ENCODE measurements at places on chromosomes 6 and 20. TPM values are rescaled to one million over a fixed set of nuclear protein-coding genes. Genes with fewer than 3 reads are reported as not detected.

THBD gene
- 0.12 TPM for total RNA-seq

SRXN1 gene
- 12.6 TPM for total RNA-seq

EYA2 gene
- 1.3 TPM for total RNA-seq

COL9A3 gene
- 4.6 TPM for total RNA-seq

PRSS16 gene
- total RNA-seq: 0.57 TPM

LTA gene
- total RNA-seq: 0.26 TPM

IDH3B gene
- total RNA-seq: 102 TPM

DPPA5 gene
- not detected for total RNA-seq

ENPP4 gene
- 3.3 TPM for total RNA-seq

HMGN4 gene
- total RNA-seq: 50.1 TPM

LCA5 gene
- total RNA-seq: 4.7 TPM

ETV7 gene
- not detected for total RNA-seq

BPIFA1 gene
- total RNA-seq: not detected

OR12D2 gene
- total RNA-seq: not detected

TPX2 gene
- 210 TPM for total RNA-seq

HEY2 gene
- 10.8 TPM for total RNA-seq

PNRC1 gene
- total RNA-seq: 51.4 TPM

CRISP3 gene
- not detected for total RNA-seq

LY6G6D gene
- total RNA-seq: not detected

TGM6 gene
- not detected for total RNA-seq

CCN6 gene
- not detected for total RNA-seq

CALHM6 gene
- total RNA-seq: 4.6 TPM

TREML1 gene
- total RNA-seq: not detected

TNF gene
- total RNA-seq: not detected

HLA-G gene
- not detected for total RNA-seq

SPATA2 gene
- total RNA-seq: 10.5 TPM

SAMD5 gene
- total RNA-seq: 1.6 TPM

CCM2L gene
- 0.14 TPM for total RNA-seq

UCKL1 gene
- 39.3 TPM for total RNA-seq

TOX2 gene
- total RNA-seq: 3.3 TPM

PLA2G7 gene
- total RNA-seq: 0.26 TPM

CDSN gene
- not detected for total RNA-seq

CSNK2A1 gene
- 227 TPM for total RNA-seq

TRIM31 gene
- not detected for total RNA-seq

OPN5 gene
- not detected for total RNA-seq

CEP85L gene
- total RNA-seq: 18.1 TPM

DLK2 gene
- total RNA-seq: 1.6 TPM

SCGN gene
- total RNA-seq: not detected

TBX18 gene
- total RNA-seq: 0.47 TPM

HLA-DRB5 gene
- not detected for total RNA-seq

PXT1 gene
- total RNA-seq: not detected

C20orf144 gene
- 0.44 TPM for total RNA-seq

EFCAB8 gene
- total RNA-seq: not detected

C6orf58 gene
- 0.82 TPM for total RNA-seq
